ENCODE measurements at places on chromosomes 4 and X.

DNA sequence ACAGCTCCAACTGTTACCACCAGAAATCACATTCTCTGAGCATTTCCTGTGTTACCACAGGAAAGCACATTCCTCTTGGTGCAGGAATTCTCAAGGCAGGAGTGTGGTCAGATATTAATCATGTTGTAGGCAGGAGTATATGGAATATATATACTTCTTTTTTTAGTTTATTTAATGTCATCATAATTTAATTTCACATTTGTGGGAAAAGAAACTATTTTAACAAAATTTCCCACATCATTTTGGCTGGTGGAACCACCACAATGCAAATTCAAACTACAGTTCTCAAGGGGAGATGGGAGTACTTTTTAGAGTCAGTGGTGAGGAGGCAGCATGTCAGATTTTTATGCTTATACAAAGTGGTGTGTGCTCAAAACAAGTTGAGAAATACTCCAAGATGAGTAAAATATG is 139.0 kb downstream of the ATP10D start:
- peak; percentile 88 for DNase-seq

- DNase-seq, result peak; percentile 33
Observed at GRCh38 chr4:34105311-34105710, 2139.0 kb downstream of the ARAP2 start.

DNA sequence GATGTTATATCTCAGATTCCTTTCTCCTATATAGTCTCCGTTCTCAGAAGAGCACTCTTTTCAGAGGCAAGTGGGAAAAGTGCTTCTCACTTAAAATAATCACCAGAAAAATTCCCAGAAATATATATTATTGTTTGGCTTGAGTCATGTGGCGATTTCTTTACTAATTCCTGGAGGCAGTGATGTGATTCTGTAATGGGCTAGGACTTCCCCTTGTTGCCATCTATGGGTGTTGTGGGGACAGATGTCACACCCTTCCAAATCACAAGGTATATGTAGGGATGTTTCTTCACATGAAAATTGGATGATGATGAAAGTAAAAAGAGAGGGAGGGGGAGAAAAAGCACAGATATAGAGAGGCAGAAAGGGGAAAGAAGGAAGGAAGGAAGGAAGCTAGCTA is 553.4 kb downstream of the PPP4R3C start:
- DNase-seq, result no peak

DNA sequence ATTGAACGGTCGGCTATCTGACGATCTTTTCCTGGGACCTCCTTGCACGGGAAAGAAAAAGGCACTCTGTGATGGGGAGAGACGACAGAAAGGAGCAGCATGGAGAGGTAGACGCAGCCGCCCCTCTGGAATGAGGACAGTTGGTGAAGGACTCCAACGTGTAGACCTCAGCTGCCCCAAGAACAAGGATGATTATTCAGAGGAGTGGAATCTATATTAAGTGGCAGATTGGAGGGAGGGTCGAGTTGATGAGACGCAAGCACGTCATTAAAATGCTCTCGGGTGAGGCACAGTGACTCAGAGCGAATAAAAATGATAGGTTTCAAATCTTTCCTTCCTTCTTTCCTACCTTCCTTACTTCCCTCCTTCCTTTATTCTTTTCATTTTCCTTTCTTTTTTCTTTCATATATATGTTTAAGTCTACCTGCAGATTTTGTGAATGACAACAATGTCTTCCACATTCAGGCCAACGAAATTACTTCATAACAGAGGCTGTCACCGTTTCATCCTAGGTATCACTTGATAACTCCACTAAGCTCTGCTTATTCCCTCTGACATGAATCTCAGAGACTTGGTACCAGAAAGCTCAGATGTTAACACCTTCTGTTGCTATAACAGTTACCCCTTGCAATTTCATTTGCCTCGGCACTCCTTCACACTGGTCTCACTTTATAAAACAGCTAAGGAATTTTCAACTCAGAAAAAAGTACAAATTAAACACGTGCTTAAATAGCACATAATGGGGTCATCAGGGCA is 110.0 kb upstream of the PPARGC1A start:
- no peak for DNase-seq

- no peak for DNase-seq
Observed at GRCh38 chrX:71913156-71913950, 2.7 kb downstream of the NHSL2 start.

- no peak for DNase-seq
Observed at GRCh38 chr4:113394108-113394729, 344.8 kb downstream of the ANK2 start.
